H4 (cell line): ENCODE measurements at places on chromosomes 2 and 18. TPM values are rescaled to one million over a fixed set of nuclear protein-coding genes. Genes with fewer than 3 reads are reported as not detected.

IL1R1 gene
- 7.9 and 8.0 TPM in 2 replicates for total RNA-seq

TUBA3E gene
- total RNA-seq, result 0.10 TPM in 1 of 2 replicates, not detected in the other

CFAP65 gene
- 0.10 TPM in 1 of 2 replicates, not detected in the other for total RNA-seq

IL1A gene
- 0.06 TPM in 1 of 2 replicates, not detected in the other for total RNA-seq

STPG4 gene
- not detected in 2 replicates for total RNA-seq

PPP4R3B gene
- 19.4 and 26.8 TPM in 2 replicates for total RNA-seq

CMPK2 gene
- 3.4 and 4.8 TPM in 2 replicates for total RNA-seq

PLB1 gene
- total RNA-seq, result 0.10 and 0.21 TPM in 2 replicates

NBAS gene
- 16.2 and 18.2 TPM in 2 replicates for total RNA-seq

CCDC195 gene
- total RNA-seq, result not detected in 2 replicates

RBM44 gene
- total RNA-seq, result 0.12 TPM in 1 of 2 replicates, not detected in the other

IMMT gene
- total RNA-seq, result 57.9 and 77.3 TPM in 2 replicates

ALK gene
- total RNA-seq, result not detected in 2 replicates

COLEC12 gene
- 41.9 and 49.4 TPM in 2 replicates for total RNA-seq

SAG gene
- not detected in 2 replicates for total RNA-seq

SLC5A7 gene
- not detected in 2 replicates for total RNA-seq

DSG4 gene
- total RNA-seq, result not detected in 2 replicates

CEP192 gene
- total RNA-seq, result 10.2 and 15.4 TPM in 2 replicates

TRIM43 gene
- not detected in 2 replicates for total RNA-seq

C2orf81 gene
- 0.53 and 0.70 TPM in 2 replicates for total RNA-seq

NAT8 gene
- not detected in 2 replicates for total RNA-seq

TUBA4B gene
- not detected in 2 replicates for total RNA-seq

LYPD6B gene
- 112 and 133 TPM in 2 replicates for total RNA-seq

PLEKHM3 gene
- 2.2 and 2.8 TPM in 2 replicates for total RNA-seq

STK39 gene
- 9.2 and 12.6 TPM in 2 replicates for total RNA-seq
